ENCODE measurements at places on chromosomes 13 and 19.

- DNase-seq, result no peak
Measured at GRCh38 chr13:111020546-111020945, 94.6 kb upstream of the ARHGEF7 start.

DNA sequence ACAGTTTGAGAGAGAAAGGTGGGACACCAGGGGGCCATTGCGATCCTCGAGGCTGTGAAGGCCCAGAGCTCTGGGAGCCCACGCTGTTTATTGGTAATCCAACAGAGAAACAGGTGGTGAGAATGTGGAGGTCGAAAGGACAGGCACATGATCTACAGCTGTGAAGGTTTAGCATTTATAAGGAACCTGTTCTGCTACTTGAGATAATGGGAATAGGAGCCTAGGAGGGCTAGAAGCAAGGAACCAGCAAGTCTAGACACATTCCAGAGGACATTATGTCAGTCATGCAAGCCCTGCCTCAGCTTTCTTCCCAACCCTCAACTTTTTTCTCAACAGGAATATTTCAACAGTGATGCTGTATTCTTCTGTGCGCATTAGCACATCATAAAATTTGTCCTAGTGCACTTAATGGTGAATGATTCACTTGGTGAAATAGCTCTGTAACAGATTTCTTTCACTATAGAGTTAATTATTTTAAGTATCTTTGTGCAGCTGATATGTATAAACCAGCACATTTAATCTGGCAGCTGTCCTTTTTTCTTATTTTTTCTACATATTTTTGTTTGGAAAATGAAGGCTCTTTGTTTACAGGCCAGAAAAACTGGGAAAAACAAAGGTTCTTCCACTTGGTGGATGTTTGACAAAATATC, 25.4 kb downstream of the ZNF90 start:
- no peak for DNase-seq

DNA sequence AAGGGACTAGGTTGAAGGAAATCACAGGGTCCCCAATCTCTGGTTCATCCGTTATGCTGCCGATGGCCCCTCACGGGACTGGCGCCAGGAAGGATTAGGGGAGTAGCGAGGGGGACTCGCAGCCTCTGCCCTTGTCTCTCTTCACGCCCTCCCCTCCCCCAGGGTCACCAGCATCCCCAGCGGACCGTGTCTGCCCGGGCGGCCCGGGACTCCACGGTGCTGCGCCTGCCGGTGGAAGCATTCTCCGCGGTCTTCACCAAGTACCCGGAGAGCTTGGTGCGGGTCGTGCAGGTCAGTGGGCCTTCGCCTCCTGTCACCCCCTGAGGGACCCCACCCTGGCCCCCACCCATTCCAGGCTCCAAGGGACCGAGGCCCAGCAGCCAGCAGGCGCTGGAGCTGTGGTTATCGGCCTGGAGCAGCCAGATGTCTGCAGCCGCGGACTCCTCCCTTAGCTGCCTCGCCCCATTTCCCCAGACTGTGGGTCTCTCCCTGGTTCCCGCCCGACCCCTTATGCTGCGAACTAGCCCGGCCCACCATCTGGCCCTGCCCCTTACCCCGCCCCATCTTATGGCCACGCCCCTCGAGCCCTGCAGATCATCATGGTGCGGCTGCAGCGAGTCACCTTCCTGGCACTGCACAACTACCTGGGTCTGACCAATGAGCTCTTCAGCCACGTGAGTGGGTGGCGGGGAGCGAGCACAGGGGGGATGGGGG, 5.4 kb downstream of the PNPLA6 start:
- DNase-seq, result no peak

GRCh38 chr13:106112191-106112590, 423.3 kb downstream of the EFNB2 start:
- DNase-seq, result no peak

DNA sequence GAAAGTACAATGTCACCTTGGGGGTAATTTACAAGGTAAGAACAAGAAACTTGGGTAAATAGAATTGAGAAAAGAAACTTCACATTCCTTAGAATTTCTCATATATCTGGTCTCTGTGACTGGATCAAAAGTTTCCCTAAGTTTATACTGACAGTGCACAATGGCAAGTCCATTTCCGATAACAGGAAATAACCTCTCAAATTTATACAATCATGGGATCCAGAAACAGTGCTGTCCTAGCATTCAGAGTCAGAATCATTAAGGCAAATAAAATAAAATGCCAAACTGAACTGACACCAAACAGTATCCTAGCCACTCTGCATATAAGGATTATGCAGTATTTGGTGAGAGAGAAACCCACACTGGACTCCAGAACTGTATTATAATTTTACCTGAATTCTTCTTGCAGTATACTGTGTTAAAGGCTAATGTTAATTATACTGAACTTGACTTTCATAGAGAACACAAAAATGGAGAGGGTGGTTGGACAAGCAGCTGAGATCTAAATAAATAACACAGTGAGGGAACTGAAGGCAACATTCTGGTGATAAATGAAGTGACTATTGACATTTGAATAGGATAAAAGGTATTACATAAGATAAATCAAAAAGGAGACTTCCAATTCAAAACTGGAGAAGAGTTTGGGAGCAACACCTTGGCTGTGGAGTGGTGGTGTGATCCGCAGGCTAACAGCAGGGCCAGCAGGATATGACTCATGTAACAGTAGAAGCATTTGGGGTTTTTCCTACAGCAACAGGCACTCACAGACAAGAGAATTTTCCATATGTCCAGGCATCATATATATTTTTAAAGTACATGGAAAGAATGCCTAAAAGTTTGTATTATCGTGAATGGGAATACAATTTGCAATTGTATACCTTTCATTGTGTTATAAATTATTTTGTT, 932.5 kb upstream of the MIR17HG start:
- DNase-seq, result no peak

- peak; percentile 40 for DNase-seq
Measured at GRCh38 chr13:41085961-41086585, 24.8 kb downstream of the WBP4 start.

DNA sequence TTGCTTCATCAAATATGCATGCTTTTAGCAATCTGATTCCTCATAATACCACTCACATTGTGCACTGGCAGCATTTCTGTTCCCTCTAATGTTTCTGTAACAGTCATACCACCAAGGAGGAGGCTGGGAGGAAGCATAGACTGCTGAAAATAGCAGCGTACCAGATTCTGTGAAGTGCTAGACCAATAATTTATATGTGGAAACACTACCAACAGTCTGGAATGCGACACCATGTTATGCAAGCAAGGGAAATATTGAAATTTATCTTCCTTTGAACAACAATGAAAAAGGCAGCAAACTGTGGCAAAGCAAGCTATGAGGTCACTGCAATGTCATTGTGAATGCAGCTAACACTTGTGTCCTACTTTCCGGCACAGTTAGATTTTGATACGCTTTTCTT, 1388.0 kb downstream of the EFNB2 start:
- DNase-seq, result peak; percentile 52

- DNase-seq, result peak; percentile 39
Measured at GRCh38 chr13:87128036-87128435, 543.1 kb upstream of the SLITRK5 start.

DNA sequence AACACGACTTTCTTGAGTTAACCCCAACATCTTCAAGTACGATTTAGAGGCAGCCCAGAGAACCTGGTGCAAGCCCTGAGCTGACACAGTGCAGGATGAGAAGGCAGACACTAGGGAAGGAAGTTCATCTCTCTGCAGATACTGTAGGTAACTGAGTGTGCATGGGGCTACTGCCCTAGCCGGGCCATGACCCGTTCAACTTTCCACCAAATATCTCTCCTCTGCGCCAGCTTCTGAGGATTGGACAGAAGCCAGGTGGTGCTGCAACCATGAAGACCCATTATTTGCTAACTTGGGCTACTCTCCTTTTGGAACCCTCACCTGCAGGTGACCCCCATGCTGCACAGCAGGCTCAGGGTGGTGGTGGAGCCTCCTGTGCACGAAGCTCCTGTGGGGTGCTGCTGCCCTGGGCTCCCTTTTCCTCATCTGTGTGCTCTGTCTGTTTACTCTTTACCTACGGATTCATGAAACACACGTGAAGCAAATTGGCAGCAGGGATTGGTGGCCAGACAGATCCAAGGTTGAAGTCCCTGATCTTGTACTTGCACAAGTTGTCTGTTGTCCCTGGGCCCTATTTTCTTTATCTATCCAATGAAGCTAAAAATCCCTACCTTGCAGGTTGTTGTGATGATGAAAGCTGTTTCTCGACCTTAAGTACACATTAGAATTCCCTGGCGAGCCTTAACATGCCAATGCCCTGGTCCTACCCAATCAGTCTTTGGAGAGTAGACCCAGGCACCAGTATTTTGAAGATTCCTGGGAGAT, 227.8 kb downstream of the LACC1 start:
- no peak for DNase-seq

DNA sequence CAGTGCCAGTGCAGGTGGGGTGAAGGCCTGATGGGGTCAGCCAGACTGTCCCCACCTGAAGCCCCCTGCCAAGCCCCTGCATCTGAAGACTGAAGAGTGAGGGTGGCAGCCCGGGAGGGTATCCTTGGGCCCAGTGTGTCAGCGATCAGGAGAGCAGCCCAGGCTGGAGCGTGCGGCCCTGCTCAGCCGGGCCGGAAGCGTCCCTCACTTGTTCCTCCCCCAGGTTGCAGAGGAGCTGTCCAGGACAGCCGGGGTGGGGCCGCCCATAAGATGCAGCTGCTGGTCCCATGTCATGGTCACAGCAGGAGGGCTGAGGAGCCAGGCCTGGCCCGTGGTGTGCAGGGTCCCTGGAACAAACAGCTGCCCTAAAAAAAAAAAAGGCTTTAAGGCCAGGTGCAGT, 55.4 kb downstream of the KDM4B start:
- no peak for DNase-seq

DNA sequence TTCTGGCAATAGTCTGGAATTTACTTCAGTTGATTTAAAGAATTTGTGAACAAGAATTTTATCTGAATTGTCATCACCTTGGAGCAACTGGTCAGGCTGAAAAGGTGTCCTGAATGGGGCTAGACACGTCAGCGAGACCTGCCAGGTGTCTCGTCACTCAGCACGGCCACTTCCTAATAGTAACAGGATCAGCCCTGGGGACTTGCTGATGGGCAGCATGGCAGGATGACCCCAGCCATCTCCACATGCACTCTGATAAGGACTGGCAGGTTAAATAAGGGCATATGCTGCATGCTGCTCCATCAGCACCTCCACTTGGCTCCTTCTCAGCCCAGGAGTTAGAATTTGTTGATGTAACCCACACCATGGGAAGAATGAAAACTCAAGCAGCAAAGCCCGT, 224.2 kb downstream of the FOXO1 start:
- no peak for DNase-seq

DNA sequence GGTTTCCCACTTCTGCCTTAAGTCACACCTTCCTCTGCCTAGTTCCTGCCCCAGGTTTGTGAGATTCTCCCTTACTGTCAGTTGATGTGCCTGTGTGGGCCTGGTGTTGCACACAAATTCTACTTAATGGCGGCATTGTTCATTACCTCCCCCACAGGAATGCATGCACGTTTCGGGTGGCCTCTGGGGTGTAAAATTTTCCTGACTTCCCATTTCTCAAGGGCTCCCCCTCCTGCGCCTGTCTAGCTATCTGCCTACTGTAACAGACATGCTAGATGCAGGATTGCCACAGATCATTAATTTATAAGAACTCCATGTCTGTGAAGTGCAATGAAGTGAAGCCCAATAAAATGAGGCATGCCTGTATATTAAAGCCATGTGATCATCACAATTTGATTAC, 1466.3 kb downstream of the PCDH9 start:
- DNase-seq, result no peak

DNA sequence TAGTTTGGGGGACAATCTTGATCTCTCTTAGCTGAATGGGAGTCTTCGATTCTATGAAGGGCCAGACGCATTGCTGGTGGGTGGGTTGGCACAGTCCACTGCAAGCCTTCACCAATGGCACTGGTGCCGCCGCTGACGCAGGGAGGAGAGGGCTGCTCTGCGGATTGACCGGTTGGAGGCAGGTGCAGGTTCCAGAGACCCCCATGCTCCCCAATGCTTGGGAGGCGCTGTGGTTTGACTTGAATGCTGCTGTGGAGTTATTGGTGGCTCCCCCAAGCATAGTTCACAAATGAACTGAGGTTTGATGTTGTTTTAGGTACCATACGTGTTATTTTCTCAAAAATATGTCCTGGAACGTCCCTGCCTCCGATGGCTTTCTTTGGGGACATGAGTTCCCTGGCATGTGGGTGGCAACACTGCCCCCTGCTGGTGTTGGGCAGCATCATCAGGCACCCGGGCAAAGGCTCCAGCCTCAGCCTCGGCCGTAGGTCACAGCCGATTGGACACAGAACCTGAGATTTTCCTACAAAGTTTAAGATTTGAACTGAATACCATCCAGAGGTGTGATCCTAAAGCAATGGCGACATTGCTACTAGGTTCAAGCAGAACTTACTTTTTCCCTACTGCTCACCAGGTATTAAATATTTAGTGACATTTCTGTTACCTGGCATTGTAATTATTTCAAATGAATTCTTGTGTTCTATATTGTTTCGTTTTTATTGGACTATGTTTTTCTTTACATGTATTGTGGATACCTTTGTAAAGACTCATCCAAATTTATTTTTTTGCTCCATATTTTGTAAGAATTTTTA, 95.5 kb downstream of the ANKRD10 start:
- peak; percentile 59 for DNase-seq

- no peak for DNase-seq
Measured at GRCh38 chr13:92451060-92451459, 775.5 kb upstream of the GPC6 start.

DNA sequence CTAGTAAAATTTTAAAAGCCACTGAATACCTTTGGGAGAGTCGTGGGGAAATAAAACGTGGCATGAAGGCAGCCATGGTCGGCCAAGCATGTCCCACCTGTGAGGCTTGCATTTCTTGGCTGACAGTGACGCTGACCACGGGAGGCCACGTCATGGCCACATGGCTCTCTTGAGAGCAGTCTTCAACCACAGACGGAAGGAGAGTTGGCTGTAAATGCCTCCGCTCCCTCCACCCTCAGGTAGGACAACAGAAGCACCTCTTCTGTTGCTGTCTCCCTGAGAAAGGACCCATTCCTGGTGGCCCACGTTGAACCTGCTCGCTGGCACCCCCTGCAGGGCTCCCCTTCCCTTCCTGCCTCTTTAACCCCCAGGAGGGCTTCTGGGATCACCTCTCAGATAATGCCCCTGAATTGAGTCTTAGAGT, 10.6 kb upstream of the LRRC25 start:
- peak; percentile 24 for DNase-seq

GRCh38 chr13:104253063-104253680, 1187.0 kb upstream of the SLC10A2 start:
- no peak for DNase-seq

DNA sequence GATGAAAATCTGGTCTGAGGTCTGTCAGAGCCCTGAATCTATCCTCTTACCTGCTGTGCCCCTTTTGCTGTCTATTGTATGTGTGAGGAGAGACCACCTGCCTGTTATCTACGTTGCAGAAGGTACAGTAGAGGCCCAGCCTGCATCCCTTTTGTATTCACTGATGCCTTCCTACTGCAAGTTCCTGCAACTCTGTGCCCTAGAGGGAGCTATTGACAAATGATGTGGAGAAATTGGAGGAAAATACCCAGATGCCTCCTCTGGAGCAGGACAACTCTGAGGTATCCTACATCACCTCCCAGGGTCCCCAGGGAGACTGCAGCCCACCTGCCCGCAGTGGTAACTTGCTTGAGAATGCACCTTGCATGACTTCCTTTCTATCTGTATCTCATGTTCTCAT, 33.7 kb downstream of the SIAH3 start:
- DNase-seq, result no peak
